Osteoblast (primary cell): ENCODE measurements at places on chromosomes 4 and X. TPM values are rescaled to one million over a fixed set of nuclear protein-coding genes. Genes with fewer than 3 reads are reported as not detected.
A peak's percentile ranks its signal among the peaks of the same experiment; 100 is the strongest.

DNA sequence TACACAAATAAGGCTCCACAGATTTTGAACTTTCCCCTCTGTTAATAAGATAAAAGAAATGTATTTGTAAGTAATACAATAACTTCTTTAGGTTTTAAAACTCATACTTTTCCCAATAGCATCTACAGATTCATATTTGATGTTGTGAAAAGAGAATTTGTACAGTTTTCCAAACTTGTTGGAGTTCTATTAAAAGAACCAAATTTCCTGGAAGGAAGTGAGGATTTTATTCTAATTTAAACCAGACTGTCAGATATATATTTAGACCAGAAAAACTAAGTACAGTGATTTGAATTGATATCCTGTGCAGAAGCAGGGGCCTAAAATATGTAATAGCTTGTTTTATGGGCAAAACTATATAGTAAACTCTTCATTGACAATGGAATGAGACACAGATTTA lies 53.7 kb downstream of the NAA11 start:
- H3K4me1 ChIP-seq: no peaks in the 10 kb centered on the region
- H3K27ac ChIP-seq: no peak overlapping the region
- DNase-seq: no peak
- no peak overlapping the region for H3K4me3 ChIP-seq

DNA sequence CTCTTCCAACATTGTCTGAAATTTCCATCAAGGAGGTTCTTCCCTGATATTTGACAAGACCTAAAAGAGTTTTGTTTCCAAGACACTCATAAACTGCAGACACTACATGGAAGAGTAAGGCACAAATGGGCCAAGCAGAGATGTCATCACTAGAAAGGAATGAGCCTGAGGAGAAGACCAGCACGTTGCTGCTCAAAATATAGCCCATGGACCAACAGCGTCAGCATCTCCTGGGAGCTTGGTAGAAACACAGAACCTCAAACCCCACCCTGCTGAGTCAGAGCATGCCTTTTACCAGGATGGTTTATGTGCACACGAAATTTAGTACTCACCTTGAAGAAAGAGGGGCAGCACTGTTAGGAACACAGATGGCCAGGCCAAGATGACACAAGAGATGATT lies 128.7 kb upstream of the MID1 start:
- peak; percentile 38 for DNase-seq
- H3K4me3 ChIP-seq: no peak overlapping the region
- no peaks in the 10 kb centered on the region for H3K27me3 ChIP-seq
- no peaks in the 10 kb centered on the region for H3K36me3 ChIP-seq
- H3K27ac ChIP-seq: peak overlapping the region; percentile 65
- peaks cover 5% of the 10 kb centered on the region for H3K4me1 ChIP-seq

DNA sequence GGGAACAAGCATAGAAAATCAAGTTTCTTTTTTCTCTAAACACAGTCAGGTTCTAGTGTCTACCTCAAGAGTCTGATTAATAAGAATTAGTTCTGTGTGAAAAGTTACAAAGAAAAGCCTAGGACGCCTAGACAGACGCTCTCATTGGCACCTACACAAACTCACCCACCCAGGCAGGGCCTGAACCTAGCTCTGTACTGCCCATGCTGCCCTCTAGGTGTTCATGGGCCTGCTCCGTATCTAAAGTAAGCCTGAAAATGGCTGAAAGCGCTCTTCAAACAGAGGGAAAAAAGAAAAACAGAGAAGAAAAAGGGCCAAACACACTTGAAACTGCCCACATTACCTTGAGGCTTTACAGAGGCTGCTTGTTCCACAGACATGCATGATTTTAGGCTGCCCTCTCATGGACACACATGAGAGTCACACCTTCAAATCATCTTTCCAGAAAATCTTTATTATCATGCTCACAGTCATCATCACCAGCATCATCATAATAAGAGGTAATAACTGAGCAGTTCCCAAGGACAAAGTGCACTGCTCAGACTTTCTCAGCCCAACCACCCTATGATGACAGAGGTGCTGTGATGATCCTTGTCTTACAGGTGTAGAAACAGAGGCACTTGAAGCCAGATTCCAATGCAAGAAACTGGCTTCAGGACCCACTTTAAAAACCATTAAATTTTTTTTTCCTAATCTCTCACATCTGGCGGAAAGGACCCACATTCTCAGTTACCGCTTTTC lies 49.6 kb downstream of the MAP7D2 start:
- H3K4me3 ChIP-seq: no peak overlapping the region
- peak overlapping the region; percentile 54 for H3K27ac ChIP-seq
- peaks cover 14% of the 10 kb centered on the region for H3K4me1 ChIP-seq
- peaks cover 4% of the 10 kb centered on the region for H3K27me3 ChIP-seq
- DNase-seq: peak; percentile 84
- H3K36me3 ChIP-seq: no peaks in the 10 kb centered on the region

DNA sequence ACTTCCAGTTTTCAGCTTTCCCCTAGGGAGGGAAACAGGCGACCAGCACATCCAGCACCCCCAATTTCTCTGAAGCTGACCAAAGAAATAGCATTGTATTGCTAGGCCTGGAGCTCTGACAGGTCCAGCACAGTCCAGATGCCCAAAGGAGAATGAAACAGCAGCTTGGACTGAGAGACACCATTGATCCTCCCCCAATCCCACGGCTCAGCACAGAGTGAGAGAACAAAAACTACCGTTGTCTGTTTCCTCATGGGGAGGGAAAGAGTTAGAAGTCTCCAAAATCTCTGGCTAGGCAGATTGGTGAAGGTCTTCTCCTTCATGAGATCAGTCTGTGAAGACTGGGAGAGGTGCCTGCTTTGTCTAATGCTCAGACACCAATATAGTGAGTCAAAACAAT lies 8.6 kb downstream of the TCEAL7 start:
- no peaks in the 10 kb centered on the region for H3K36me3 ChIP-seq
- H3K4me1 ChIP-seq: no peaks in the 10 kb centered on the region
- no peak for DNase-seq
- H3K4me3 ChIP-seq: no peak overlapping the region
- no peak overlapping the region for H3K27ac ChIP-seq

DNA sequence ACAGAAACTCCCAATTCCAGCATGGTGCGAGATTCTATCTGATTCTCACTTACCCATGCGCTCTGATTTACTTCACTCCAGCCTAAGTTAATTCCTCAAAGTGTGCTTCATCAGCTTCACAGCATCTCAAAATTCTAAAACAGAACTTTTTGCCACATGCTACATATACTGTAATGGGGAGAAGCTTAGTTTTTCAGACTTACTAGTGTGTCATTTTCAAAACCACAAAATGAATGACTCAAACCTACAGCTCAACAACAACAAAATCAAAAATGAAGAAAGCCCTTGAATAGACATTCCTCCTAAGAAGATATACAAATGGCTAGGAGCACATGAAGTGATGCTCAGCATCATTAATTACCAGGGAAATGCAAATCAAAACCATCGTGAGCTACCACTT lies 14.9 kb downstream of the IRF2 start:
- peak; percentile 80 for DNase-seq
- no peak overlapping the region for H3K4me3 ChIP-seq
- peak overlapping the region; percentile 68 for H3K27ac ChIP-seq

DNA sequence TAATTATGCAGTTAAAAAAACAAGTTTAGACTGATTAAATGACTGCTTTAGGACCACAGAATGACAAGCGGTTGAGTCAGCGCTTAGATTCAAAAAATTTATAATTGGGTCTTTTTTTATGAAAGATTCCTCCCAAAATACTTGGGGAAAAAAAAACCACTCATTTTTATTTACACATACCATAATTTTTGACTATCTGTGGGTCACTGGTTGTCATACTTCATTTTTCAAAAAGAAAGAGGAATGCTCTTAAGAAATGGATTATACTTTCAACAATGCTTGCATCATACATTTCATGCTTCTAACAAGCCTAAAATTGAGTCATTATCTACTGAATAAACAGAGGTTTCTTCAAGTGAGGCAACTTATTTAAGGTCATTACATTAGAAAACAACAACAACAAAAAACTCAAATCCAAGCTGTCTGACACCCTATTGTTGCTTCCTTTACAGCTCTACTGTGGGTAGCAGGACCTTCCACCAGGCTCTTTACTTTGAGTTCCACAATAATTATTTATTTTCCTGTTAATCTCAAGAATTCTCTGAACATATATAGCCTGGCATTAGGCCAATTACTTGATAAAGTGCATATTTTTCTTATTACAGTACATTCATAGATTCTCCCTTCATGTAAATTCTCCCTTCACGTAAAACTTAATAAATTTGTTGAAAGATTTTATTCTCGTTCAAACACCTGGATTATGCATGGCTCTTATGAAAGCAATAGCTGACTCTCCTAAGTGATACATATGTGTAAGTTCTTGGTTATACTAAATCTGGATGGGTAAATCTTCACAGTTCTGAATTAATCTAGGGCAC lies 445.5 kb downstream of the PCDH10 start:
- H3K4me3 ChIP-seq: no peak overlapping the region
- H3K27me3 ChIP-seq: no peaks in the 10 kb centered on the region
- no peaks in the 10 kb centered on the region for H3K36me3 ChIP-seq
- H3K27ac ChIP-seq: no peak overlapping the region

- H3K27ac ChIP-seq: no peak overlapping the region
- no peaks in the 10 kb centered on the region for H3K4me1 ChIP-seq
- H3K27me3 ChIP-seq: peaks cover 14% of the 10 kb centered on the region
- DNase-seq: peak; percentile 5
- H3K4me3 ChIP-seq: no peak overlapping the region
These were observed 35.9 kb upstream of the STK26 start for GRCh38 chrX:131987252-131987651.

The FAAH2 gene
- total RNA-seq: under 0.01 TPM in 1 of 2 replicates, not detected in the other
